SK-N-SH (cell line): ENCODE measurements at places on chromosomes 1 and 21. TPM values are rescaled to one million over a fixed set of nuclear protein-coding genes. Genes with fewer than 3 reads are reported as not detected.

- peaks cover 84% of the 10 kb centered on the region for H3K36me3 ChIP-seq
- DNase-seq: no peak
- H3K4me1 ChIP-seq: no peaks in the 10 kb centered on the region; the same call in 1 of the 2 replicates
Measured at GRCh38 chr1:23964790-23965740, 5.4 kb downstream of the PNRC2 start.

DNA sequence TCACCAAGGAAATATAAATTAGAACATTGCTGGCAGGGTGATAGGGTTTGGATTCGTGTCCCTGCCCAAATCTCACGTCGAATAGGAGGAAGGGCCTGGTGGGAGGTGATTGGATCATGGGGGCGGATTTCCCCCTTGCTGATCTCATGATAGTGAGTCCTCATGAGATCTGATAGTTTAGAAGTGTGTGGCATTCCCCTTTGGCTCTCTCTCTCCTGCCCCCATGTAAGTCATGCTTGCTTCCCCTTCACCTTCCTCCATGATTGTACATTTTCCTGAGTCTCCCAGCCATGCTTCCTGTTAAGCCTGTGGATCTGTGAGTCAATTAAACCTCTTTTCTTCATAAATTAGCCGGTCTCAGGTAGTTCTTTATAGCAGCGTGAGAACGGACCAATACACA lies 60.6 kb downstream of the VPS26C start:
- H3K27ac ChIP-seq: no peak overlapping the region
- no peaks in the 10 kb centered on the region for H3K27me3 ChIP-seq
- H3K4me1 ChIP-seq: no peaks in the 10 kb centered on the region
- peaks cover 22% of the 10 kb centered on the region for H3K36me3 ChIP-seq

GRCh38 chr1:53697721-53698383 lies 41.1 kb downstream of the GLIS1 start:
- no peaks in the 10 kb centered on the region for H3K4me1 ChIP-seq
- no peaks in the 10 kb centered on the region for H3K36me3 ChIP-seq
- no peak for DNase-seq
- no peaks in the 10 kb centered on the region for H3K27me3 ChIP-seq

DNA sequence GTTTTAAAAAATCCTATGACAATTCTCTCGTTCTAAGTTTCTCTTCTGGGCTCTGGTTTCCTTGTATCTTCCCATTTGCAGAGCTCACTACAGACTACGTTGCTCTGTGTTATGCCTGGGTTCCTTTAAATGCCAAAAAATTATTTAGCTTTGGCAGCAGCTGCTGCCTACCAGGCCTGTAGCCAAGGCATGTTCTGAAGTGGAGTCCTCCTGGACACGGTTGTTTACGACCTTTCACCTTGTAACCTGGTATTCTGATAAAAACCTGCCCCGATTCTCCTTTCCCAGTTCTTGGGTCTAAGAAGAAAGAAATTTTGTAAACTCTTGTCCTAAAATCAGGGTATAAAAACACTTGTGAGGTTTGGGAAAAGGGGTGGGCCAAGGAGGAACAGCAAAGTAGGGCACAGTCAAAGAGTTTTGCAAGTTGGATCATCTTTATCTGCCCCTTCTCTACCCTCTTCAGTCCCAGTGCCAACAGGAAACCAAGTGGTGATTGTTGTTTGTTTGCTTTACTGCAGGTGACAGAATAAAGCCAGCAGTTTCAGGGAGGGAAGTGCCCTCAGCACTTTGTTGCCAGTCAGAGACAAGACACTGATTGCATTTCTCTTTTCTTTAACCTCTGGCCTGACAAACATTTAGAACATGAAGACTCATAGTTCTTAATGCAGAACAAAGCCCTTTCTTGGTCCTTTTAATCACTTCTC lies 3.1 kb upstream of the TXNIP start:
- H3K36me3 ChIP-seq: peaks cover 5% of the 10 kb centered on the region
- H3K27ac ChIP-seq: peak overlapping the region; percentile 61
- H3K4me3 ChIP-seq: no peak overlapping the region
- no peak for DNase-seq

Gene SELENBP1
- 0.11 and 0.16 TPM in 2 replicates for polyA plus RNA-seq

Gene CLDN8
- not detected in 2 replicates for polyA plus RNA-seq

Gene MAN1C1
- polyA plus RNA-seq: 0.20 and 0.26 TPM in 2 replicates
